Hematopoietic multipotent progenitor cell treated with erythropoietin and hydrocortisone succinate and interleukin-3 and kit ligand, for 17 days (in vitro differentiated cells): ENCODE measurements at places on chromosomes 7 and 10.
A peak's percentile ranks its signal among the peaks of the same experiment; 100 is the strongest.

DNA sequence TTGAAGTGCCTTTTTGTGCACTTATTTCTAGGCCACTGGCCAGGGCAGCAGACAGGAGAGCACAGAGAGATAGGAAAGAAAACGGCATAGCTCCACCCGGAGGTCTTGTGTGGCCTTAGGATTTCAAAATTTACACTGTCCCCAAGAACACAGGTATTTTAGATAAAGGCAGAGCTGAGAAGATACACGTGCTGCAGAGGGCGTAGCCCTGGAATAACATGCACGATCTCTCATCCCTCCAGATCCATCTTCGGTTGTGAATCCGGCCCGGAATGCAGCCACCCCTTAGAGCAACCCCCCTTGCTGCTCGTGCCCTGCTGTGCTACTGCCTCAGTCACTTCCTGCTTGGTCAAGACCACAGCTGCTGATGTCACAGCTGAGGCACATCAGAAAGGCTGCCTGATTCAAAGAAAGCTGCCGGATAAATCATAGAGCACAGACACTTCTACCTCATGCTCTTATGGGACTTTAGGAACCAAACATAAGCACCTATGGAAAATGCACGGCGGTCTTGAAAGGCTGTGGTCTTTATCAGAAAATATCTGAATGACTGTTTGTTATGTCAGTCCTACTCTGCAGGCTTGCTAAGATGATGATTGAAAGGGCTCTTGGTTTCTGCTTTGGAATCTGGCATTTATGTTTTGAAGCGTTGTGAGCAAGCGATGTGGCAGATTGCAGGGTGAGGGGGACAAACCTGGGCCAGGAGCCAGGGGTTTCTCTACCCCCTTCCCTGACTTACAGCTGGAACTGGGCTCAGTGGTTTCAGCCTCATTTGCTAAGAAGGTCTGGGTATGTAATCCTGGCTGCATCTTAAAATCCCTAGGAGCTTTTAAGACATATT lies 152.0 kb downstream of the SVIL start:
- DNase-seq, result no peak

DNA sequence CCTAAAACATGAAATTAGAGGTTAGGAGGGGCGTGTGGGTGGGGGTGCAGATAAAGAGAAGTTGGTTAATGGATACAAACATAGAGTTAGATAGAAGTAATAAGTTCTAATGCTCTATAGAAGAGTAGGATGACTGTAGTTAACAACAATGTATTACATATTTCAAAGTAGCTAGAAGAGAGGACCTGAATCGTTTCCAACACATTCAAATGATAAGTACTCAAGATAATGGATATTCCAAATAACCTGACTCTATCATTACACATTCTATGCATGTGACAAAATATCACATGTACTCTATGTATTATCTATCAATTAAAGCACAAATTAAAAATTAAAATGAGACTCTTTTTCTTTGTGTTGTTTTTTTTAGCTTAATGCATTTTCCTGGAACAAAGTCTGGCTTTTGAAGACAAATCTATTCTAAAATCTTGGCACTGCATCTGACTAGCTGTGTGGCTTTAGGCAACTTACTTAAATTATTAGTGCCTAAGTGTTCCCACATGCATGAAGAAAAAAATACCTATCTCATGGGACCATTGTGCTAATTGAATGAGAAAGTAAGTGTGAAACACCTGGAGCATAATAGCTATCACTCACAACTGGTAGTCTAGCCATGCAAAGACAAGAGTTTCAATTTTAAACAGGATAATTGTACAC lies 75.7 kb downstream of the SEMA3C start:
- no peak for DNase-seq

DNA sequence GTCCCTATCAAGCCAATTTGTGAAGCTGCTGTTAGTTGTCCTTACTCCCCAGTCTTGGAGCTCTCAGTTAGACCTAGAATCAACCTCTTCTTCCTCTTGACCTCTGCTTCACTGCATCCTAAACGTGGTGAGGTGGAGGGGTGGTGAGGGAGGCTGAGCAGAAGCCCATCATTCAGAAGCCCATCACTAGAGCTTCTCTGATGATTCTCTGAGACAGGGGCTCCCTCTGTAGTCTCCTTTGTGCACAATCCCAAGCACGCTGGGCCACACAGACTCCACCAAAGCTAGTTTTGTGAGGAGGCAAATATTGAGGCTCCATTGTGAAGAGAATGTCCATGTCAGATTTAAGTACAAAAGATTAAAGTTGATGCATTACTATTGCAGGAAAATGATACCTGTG lies 163.8 kb upstream of the PRSS1 start:
- DNase-seq, result no peak

DNA sequence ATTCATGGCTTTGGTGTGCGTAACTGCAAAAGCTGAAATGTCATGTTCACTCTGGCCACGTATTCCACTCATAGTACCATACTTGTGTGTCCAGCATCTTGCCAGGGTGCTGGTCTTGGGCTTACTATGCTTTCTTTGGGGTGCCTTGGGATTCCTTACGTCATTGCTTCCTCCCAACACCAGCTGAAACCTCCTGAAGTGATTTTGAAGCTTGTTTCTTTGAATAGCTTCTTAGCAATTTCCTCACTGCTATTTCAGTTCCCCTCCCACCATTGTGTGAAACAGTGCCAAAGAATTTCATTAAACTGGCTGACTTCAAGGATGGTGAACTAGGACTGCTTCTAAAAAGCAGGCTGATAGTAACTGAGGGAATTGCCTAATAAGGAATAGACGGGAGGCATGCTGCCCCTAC lies 36.9 kb downstream of the ENTPD1 start:
- no peak for DNase-seq

DNA sequence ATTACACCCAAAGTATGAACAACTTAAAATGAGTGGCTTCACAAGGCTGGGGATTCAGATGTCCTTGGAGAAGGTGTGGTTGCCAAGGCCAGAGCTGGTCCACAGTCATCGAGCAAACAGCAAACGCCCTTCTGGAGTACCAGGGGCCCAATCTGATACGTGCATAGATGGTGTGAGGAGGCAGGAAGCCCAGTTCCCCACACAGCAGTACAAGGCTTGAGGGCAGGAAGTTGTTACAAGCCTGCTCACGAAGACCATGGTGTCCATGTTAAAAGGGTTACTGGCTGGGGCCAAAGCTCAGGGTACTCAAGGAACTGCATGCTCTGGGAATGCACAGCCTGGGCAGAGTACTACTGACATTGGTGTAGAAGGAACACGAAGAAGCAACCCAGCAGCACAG lies 4.6 kb upstream of the ANKRD26 start:
- no peak for DNase-seq

- no peak for DNase-seq
These were observed 103.3 kb downstream of the LHPP start for GRCh38 chr10:124564881-124565280.

DNA sequence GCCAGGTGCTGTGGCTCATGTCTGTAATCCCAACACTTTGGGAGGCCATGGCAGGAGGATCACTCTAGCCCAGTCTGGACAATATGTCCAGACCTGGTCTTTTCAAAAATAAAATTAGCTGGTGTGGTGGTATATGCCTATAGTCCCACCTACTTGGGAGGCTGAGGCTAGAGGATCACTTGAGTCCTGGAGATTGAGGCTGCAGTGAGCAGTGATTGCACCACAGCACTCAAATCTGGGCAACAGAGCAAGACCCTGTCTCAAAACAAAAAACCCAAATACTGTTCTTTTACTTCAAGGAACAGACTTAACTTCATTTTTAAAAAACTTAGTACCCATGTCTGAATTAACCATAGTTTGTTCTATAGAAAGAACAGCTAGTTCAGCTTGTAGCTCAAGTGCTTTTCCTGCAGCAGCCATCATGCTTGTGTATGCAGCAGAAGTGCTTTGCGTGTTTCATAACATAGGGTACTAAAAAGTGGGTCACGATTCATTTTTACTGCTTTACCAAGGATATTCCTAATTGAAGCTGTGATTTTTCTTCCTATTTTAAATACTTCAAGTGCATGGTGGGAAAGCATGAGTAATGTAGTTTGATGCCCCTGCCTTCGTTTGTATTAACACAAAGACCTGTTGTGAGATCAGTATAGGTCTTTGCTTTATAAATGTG lies 5.9 kb downstream of the EIF4H start:
- DNase-seq, result no peak

GRCh38 chr7:53209129-53209528 lies 173.7 kb downstream of the POM121L12 start:
- no peak for DNase-seq

- DNase-seq, result no peak
These were observed 3.5 kb downstream of the CHST15 start for GRCh38 chr10:124089859-124090258.

DNA sequence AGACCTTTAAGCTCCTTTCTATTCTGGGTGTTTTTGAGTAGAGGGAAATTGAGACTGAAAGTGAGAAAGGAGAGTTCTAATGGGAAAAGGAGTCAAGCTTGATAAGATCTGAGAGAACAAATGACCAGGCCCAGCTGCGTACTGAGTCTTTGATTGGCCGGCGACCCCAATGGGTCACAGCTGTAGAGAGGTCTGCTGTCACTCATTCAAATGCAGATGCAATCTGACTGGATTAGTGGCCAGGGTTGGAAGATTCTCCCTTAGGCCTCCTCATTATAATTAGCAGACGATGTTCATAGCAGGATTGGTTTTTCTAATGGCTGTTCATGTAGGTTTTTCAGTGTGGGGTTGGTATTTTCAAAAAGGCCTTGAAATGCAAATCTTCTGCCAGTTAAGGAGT lies 127.2 kb upstream of the SLC25A13 start:
- no peak for DNase-seq

- DNase-seq, result no peak
These were observed at the start of gene ABCB4 for GRCh38 chr7:87475359-87476178. Gene ABCB4 (minus strand): TSS chr7:87475680. CDS start chr7:87475465, 215 bp downstream.

DNA sequence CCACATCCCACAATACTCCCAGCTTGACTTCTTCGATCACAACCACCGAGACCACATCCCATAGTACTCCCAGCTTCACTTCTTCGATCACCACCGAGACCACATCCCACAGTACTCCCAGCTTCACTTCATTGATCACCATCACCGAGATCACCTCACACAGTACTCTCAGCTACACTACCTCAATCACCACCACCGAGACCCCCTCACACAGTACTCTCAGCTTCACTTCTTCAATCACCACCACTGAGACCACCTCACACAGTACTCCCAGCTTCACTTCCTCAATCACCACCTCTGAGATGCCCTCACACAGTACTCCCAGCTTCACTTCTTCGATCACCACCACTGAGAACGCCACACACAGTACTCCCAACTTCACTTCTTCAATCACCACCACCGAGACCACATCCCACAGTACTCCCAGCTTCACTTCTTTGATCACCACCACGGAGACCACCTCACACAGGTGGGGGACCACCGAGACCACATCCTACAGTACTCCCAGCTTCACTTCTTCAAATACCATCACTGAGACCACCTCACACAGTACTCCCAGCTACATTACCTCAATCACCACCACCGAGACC lies 8.6 kb downstream of the MUC3A start:
- DNase-seq, result peak; percentile 42

DNA sequence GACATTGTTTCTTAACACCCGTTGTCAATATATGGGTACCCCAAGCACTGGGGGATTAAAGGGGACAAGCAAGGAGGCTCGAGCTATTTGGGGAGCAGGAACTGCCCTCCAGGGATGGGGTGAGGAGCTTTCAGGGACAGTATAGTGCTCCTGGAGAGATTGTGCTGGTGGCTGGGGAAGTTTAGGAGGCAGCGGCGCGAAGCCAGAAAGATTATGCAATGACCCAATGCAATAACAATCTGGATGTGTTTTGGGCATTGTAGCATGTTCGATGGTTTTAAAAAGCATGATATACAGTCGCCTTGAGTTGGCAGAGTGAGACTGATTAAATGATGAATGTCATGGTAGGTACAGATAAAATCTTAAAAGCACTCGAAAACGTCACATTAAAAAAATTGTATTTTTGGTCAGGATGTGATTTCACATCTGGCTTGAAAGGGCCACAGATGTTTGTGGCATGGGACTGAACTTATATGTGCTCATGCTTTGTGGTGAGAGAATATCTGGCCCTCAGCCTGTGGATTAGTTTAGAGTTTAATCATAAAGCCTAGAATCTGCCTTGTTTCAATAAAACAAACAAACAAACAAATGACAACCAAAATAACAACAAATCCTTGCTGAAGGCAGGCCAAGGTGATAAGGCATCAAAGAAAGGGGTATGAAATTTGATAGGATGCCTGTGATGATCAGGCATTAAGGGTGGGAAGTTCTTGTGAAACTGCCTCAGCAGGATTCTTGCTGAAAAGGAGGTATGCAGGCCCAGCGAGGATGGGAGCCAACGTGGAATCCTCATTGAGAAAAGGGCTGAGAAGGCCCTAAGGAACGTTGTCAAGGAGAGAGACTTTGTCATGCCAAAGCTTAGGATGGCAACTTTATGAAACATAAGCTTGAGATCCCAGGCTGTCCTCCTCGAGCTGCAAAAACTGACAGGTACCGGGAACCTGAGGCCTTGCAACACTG lies 417.1 kb upstream of the KLF6 start:
- DNase-seq, result no peak

GRCh38 chr7:50281680-50282445 lies 22.7 kb upstream of the IKZF1 start:
- DNase-seq, result no peak

DNA sequence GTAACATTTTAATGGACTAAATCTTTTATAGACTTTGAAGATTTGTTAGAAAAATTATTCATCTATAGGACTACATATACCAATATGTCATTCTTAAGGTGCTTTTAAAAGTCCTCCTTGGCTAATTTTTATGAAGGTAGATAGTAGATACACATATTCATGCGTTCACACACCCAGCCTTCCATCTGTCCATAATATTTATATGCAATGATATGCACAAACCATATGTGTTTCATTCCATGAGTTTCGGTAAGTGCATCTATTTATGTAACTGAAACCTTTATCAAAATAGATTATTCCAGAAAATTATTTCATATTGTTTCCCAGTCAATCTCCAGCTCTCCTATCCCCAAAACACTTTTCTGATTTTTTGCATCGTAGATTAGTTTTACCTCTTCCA lies 101.7 kb downstream of the ANLN start:
- DNase-seq, result no peak

DNA sequence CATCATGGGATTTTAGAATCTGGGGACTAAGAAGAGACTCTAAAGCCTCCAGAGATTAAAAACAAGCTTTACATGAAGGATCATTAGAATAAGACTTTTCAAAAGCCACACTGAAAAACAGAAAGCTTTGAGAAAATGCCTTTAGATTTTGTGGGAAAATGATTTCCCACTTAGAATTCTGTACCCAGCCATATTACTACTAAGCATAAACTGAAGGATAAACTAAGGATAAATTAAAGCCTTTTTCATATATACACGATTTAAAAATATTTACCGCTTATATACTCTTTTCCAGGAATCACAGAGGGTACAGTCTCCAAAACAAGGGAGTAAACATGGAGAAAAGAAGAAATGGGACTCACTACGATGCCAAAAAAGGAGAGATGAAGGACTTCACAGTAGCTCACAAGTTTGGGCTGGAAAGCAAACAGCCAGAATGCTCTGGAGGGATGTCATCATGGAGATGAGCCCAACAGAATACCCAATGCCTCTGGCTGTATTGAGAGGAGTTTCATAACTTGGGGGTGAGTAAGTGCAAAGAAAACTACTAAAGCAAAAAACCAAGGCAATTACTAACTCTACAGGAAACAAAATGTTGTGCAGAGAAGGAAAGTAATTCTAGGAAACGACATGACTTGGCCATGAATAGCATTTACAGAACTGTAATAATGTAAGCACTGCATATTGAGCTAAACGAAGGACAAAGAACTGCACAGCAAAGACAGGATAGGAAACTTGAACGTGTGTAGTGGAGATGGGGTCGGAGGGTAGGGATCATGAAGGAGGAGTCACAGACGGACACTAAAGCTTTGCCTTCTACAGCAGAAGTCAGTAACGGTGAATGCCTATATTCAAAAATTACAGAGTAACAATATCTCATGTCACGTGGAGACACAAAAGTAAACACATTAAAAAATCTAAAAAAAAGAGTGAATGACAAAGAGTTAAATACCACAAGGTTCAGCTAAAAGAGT lies 61.4 kb upstream of the ASAH2 start:
- DNase-seq, result no peak
